ENCODE measurements at places on chromosomes 3 and 15. TPM values are rescaled to one million over a fixed set of nuclear protein-coding genes. Genes with fewer than 3 reads are reported as not detected.
A peak's percentile ranks its signal among the peaks of the same experiment; 100 is the strongest.

ST8SIA2 gene
- not detected for total RNA-seq

RETNLB gene
- total RNA-seq: not detected

MYO9A gene
- 24.1 TPM for total RNA-seq

CMTM6 gene
- 37.8 TPM for total RNA-seq

ADAMTS17 gene
- 7.3 TPM for total RNA-seq

EPHB1 gene
- total RNA-seq: 0.39 TPM

COL6A5 gene
- not detected for total RNA-seq

SLC51B gene
- total RNA-seq: not detected

PFN2 gene
- total RNA-seq: 5.4 TPM

DNA sequence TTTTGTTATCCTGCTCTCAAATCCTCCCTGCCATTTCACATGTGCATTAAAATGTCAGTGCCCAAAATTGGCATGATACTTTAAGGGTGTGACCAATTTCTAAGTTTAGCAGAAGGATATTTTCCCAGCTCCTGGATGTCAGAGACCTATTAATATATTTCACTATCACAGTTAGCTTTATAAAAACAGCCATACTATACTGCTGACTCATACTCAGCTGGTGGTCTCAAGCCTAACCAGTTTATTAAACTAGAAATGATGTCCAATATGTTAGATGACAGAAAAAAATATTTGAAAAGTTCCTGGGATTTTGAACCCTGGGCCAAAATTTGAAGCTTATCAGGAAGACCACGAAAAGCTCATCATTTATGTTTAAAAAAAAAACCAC lies 60.9 kb upstream of the ZNF280D start:
- DNase-seq: no peak

DNA sequence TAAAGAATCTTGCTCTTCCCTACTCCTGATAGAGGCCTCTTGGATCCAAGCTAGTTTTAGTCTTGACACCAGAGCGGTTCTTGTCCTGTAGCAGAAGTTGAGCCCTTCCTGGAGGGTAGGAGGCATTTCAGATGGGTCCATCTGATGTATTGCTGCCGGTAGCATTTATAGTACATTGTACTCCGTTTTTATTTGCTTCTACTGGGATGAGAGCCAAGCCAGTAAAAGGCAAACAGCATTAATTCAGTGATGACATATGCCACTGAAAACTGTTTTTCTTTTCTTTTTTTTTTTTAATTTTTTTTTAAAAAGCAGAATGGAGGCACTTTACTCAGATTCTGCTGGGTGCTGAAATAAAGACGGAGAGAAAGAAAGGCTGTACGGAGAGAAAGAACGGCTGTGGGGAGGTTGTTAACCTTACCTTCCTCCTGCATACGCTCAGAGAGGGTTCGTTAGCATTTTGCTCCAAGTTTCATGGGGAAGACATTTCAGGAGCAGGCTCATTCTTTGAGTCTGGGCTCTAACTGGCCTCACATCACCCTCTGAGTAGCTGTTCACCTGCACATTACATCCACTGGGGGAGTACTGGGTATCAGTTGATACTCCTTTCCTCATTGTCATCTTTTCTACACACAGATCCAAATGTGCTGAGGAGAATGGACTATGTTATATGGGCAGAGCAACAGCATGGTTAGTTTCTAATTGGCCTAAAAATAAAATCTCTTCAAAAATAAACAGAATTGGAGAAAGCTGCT lies 161.5 kb downstream of the FEZF2 start:
- no peak for DNase-seq

DNA sequence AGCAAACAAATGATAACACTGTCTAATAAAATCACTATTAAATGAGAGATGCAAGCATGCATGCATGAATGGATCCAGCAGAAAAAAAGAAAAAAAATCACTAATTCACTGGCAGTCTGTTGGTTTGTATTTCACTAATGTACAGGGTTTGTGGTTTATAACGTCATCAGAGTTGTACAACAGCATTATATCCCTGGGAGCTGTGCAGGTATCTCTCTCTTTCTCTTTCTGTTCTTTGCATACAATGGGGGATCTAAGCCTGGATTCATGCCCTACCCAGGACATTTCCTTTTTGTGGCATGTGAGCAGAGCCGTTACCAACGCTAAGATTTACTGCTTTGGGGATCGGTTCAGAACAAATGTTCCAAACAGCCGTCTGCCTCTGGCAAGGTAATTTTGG lies 229.5 kb downstream of the SOX2 start:
- DNase-seq: no peak

- DNase-seq: peak; percentile 83
These were observed 36.4 kb upstream of the TRIM71 start for GRCh38 chr3:32781211-32781968.

DNA sequence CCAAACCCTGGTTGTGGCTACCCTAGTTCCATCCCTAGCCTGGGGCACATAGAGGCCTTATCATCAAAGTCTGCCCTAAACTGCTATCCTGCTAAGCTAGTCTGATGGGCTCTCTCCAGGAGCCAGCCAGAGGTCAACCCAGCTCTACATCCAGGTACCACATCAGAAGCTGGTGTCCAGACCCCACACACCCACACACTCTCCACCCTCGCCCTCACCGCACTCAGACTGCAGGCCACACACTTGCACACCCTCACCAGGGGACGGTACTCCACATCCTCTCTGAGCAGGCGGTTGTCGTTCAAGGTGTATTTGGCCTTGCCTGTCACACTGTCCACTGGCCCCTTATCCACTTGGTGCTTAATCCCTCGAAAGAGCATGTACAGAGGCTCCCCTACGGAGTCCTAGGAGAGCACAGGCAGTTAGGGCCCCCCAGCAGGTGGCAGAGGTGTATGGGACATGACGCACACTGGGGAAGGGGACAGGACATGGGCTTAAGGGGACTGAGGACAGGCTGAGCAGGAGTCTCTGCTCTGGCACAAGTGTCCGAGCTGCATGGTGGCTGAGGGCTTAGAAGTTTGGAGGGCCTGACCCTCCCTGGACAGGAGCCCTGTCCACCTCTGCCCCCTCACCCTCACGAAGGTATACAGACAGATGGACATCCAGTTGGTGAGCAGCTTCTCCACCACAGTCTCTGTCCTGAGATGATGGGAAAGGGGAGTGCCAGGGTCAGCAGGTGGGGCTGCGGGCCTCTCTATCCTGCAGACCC lies 18.1 kb downstream of the PLXNB1 start:
- DNase-seq: peak; percentile 26

- no peak for DNase-seq
These were observed 156.7 kb downstream of the DIPK2A start for GRCh38 chr3:144128108-144128892.

GRCh38 chr15:63277893-63278456 lies 570 bp downstream of the APH1B start:
- no peak for DNase-seq

GRCh38 chr3:9028134-9028533 lies 64.9 kb upstream of the RAD18 start:
- no peak for DNase-seq

- DNase-seq: no peak
These were observed 531.2 kb upstream of the SEMA6D start for GRCh38 chr15:47186075-47186474.

- no peak for DNase-seq
These were observed 118.6 kb upstream of the NR2E3 start for GRCh38 chr15:71691458-71692417.

DNA sequence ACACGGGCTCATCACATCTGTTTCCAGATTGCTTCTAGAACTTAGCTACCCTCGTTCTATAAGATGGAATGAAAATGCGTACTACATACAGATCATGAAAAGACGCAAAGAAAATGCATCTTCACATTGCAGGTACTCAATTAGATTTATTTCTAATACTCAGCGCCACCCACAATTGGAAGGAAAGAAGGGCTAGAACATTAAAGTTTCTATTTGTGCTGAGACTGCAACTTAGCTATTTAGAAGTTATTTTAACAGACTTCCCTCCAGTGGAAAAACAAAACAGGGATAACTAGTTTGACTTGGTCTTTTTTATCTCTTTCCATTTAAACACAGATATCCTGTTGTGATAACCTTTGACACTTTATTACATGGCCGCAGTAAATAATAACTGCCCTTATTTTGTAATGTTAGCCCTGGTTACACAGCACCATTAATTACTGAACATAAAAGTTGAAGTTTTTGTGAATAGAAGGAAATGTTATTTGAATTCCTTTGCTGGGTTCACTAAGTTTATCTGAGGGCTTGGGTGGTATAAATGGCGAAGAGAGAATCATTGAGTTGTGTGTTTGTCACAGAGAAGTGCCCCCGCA lies 86.9 kb upstream of the SLC25A26 start:
- no peak for DNase-seq

- DNase-seq: no peak
These were observed 170.2 kb downstream of the PLCL2 start for GRCh38 chr3:17054982-17055343.

DNA sequence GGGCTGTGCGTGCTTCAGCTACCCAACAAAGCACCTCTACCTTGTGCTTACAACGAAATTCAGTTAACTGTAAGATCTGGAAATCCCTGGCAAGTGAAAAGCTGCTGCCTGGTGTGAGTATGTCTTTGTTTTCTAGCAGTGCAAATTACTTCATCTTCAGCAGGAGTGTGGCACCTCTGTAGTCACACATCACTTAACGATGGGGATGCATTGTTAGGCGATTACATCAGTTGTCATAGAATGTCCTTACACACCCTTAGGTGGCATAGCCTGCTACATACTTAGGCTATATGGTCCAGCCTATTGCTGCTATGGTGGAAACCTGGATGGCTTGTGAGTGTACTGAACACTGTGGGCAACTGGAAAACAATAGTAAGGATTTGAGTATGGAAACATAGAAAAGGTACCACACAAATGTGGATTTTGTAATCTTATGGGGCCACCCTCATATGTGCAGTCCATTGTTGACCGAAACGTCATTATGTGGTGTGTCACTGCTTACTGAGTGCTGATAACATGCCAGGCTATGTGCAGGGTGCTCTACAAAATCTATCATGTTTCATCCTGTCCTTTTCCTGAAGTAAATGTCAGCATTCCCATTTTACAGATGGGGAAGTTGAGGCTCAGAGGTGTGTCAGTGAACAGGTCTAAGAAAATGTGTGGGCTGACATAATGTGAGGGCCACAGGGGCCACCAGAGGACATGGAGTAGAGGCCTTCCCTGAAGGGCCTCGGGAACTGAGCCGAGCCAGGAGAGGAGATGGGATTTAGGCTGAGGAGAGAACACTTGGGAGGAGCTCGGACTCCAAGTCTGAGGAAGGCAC lies 173.5 kb downstream of the VGLL4 start:
- no peak for DNase-seq

- no peak for DNase-seq
These were observed 172.6 kb upstream of the PDZRN3 start for GRCh38 chr3:73797311-73797710.

GRCh38 chr15:49096090-49096750 lies 50.0 kb upstream of the SECISBP2L start:
- no peak for DNase-seq

- DNase-seq: no peak
These were observed 156.3 kb upstream of the UBE2E1 start for GRCh38 chr3:23649448-23649847.

GRCh38 chr3:81173514-81173913 lies 587.9 kb downstream of the GBE1 start:
- no peak for DNase-seq

DNA sequence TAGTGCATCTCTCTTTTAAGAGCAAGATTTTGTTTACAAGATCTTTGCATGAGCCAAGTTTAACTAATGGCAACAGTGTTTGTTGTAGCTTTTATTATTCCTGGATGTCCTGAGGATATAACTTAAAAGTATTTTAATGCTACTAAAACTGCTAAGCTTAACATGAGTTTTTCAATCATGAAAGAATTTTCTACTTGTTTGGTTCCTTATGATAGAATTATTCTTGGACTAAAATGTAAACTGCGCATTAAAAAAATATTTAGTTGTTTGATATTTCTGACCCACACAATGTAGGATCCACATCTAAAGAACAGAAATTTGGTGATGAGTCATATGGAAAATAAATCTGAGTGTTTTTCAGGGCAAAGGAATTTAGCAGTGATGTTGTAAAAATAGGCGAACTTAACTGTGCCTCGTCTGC lies 70.8 kb downstream of the RAP2B start:
- DNase-seq: no peak

DNA sequence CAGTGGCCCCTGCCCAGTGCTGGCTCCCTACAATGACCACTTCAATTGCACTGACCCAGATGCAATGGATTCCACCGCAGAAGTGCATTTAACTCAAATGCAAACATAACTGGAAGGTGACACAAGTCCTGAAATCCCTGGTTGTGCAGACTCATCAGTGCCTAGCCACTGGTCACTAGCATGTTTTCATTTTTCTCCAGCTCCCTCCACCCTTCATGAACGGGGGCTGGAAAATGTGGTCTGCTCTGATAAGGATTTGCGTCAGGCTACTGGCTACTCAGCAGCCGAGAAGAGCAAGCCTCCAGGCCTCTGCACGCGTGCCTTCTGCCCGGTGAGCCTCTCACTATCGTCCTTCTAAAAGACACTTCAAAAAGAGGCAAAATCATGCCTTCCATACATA lies 27.4 kb upstream of the FURIN start:
- DNase-seq: no peak

- DNase-seq: no peak
These were observed 54.5 kb upstream of the C3orf80 start for GRCh38 chr3:160170409-160171370.

- DNase-seq: no peak
These were observed 59.3 kb upstream of the CRTC3 start for GRCh38 chr15:90470453-90470852.

- DNase-seq: no peak
These were observed 93.7 kb downstream of the TMEM266 start for GRCh38 chr15:76153241-76154197.

GRCh38 chr3:46538803-46539442 lies 27.2 kb downstream of the LRRC2 start:
- DNase-seq: peak; percentile 75

- no peak for DNase-seq
These were observed 4.3 kb upstream of the OR5H6 start for GRCh38 chr3:98259707-98260106.

DNA sequence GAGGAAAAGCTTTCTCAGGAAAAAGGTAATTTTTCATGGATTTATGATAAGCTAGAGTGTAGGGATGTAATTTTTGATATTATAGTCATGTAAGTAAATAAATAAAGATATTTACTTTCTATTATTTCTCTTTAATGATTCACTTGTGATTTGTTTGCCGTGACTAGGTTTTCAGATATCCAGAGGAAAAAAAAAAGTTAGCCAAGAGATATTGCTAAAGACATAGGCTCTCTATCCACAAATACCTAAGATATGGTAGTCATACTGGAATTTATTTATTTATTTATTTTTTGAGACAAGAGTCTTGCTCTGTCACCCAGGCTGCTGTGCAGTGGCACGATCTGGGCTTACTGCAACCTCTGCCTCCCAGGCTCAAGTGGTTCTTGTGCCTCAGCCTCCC lies 59.9 kb downstream of the AP4E1 start:
- DNase-seq: no peak

- no peak for DNase-seq
These were observed 278.5 kb downstream of the SCAPER start for GRCh38 chr15:76626611-76627010.

Measured in activated naive CD8-positive, alpha-beta T cell treated with anti-CD3 and anti-CD28 coated beads, Interleukin-2, amount 10 ng/mL, durations not matched to agents 7 days and 5 days (primary cell).